Inflammatory macrophage treated with lipopolysaccharide for 4 hours (primary cell): ENCODE measurements at places on chromosomes 11 and 22.

DNA sequence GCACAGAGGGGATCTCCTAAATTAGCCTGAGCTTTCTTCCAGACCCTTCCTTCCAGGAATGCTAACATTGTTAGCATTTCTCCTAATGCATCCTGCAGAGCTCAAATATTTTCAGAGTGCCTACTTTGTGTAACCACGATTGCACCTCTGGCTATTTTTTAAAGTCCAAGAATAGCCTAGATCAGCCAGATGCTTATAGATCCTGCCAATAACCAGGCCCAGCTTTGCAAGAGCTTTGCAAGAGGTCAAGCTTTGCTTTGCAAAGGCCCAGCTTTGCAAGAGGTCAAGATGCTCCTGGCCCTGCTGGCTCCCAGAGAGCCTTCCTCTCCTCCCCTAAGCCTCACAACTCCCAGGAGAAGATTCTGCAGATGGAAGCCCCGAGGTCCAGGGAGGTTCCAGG lies 491.9 kb downstream of the MN1 start:
- no peak for DNase-seq

DNA sequence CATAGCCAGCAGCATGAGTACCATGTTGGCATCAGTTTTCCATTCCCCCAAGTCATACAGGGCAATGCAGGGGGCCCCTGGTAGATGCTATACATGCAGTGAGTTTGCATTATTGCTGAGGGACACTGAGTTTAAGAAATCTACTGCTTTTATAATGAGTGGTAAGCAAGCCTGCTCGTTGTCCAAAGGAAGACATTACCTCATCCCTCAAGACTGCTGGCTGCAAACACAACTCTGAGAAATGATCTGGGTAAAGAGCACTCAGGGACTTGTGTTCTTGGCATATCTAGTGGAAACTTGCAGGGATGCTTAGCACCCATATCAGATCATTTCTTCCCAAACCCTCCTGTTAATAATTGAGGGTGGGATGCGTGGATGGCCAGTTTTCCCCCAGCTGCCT lies 77.9 kb downstream of the CWC15 start:
- DNase-seq = no peak

DNA sequence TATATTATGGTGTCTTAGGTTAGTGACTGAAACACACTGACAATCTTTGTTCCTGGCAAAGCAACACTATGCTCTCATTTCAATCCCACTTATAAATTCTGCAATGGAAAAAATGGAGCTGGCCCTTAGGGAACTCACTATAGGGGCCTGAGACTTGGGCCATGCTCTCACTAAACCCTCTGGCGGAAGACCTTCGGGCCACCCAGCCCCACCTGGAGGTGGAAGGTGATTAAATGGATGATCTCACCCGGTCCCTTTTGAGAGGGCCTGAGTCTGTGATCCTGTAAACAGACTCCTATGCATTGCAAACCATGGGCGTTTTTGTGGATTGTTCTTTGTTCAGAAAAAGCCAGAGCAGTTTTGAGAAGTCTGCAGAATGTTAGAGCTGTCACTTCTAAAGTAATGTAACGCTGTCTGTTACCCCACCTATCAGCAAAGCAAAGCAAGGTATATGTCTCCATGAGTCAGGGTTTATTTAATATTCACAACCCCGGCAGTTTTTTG lies 17.0 kb upstream of the CDON start:
- no peak for DNase-seq

DNA sequence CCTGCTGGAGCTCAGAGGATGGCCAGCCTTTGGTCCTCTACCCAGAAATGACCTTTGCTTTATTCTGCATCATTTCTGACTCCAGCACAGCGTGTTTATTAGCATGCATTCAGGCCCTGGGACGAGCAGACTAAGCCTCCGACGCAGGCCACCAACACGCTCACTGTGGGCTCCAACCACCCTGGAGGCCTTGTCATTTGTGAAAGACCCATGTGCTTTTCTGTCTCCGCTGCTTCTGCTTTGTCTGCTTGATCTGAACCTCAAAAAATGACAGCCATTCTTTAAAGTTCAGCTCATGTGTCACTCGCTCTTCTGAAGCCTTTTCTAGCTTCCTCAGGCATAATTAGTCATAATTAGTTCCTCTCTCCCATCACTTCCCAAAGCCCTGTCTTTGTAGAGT lies 109.1 kb upstream of the TIMP3 start:
- peak; percentile 56 for DNase-seq

GRCh38 chr22:48711031-48711431 lies 1116.6 kb downstream of the BRD1 start:
- no peak for DNase-seq

- DNase-seq = peak; percentile 29
Measured at GRCh38 chr22:29202212-29203192, 3.2 kb upstream of the EMID1 start.

DNA sequence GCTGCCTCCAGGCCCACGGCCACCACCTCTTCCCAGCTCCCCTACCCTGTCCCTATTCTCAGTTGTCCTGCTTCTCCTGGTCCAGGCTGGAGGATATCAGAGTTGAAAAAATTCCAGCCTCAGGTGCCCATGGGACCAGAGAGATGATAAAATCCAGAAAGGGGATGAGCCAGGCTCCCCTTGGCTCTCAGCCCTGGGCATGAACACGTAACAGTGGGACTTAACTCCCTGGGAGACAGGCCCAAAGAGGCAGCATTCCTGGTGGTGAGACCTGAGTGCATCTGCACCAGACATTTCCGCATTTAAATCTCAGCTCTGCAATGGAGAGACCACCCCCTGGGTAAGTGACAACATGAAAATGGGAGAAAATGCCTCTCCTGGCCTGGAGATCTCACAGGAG lies 10.4 kb upstream of the SLC39A13 start:
- DNase-seq = no peak

DNA sequence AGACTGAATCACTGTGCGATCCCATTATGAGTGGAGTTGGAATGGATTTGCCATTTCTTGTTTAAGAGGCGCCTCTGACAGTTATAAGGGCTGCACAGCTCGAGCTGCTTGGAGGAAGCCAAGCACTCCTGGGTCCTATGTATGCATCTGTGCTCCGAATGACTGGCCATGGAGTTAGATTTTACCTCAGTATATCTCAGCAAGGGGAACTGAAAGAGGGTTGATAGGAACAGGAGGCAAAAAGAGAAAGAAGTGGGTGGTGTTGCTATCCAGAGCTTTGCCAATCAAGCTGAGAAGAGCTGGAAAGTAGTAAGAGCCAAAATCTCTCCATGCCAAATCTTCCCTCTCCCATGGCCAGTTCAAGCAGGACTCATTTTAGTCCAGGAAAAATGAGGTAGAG lies 632.0 kb upstream of the KIRREL3 start:
- no peak for DNase-seq

GRCh38 chr11:46277622-46278386 lies at the start of gene CREB3L1:
Gene CREB3L1, plus strand, starts transcription at chr11:46277662. Its CDS starts 450 bp downstream, at chr11:46278112.
- no peak for DNase-seq

- DNase-seq = peak; percentile 69
Measured at GRCh38 chr11:59415111-59415510, 11.1 kb downstream of the OR5A2 start.

GRCh38 chr11:58784995-58785394 lies 53.3 kb upstream of the GLYAT start:
- DNase-seq = no peak

GRCh38 chr22:20054485-20054884 lies 25.6 kb upstream of the DGCR8 start:
- DNase-seq = no peak

GRCh38 chr11:90318651-90319050 lies 95.8 kb upstream of the CHORDC1 start:
- no peak for DNase-seq

DNA sequence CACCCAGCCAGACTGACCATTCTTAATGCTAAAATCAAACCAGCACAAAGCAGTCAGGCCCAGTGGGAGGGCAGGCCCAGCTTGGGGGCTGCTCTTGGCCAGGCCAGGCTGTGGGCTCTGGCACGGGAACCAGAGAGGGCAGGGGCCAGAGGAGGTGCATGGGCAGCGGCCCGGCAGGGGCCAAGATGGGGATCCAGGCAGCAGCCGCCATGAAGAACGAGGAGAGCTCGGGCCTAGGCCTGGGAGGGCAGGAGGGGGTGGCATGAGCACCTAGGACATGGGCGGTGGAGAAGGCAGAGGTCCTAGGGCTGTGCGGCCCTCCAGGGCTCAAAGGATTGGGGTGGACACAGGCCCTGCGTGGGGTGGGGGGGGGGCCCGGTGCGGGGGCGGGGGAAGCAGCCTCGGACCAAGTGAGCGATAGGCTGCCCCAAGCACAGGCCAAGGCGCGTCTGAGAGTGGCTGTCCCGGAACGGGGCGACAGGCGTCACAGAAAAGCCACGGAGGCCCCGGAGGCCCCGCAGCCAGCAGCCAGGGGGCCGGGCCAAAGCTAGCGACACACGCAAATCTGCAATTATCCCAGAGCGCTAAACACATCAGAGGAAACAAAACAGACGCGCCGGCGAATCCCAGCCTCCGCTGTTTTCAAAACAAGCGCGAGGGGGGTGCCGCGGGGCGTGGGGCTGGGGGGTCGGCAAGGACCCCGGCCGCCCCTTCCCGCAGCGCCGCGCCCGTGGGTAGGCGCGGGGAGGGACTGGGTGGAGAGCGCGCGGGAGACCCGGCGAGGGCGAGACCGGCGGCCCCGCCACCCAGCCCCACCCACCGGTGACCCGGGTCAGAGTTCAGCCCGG lies 8.3 kb downstream of the PLXNB2 start:
- DNase-seq = no peak

DNA sequence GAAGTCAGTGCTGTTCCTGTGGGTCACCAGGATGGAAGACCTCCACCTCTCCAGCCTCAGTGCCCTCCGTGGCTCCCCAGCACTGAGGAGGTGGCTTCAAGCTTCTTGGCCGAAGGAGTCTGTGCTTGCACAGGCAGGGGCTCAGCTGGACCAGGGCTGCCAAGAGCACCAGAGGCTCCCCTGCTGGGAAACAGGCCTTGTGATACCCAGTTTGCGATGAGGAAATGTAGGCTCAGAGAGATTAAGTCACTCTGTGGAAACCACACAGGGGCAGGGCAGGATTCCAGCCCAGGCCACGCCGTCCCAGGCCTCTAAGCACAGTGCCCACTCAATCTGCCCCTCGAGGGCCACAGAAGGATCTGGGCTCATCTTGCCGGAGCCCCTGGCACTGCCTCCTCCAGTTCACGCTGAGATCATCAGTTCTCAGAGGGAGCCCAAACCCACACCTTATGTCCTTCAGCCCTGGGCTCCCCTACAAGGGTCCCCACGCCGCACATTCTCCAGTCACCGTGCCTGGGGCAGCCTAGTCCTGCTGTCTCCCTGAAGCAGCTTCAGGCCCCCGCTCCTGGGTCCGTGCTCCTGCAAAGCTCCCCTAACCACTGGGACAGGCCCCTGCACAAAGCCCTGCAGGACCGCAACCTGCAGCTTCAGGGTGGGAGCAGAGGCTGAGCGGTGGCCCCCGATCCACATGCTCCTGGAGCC lies 21.6 kb downstream of the ANO1 start:
- no peak for DNase-seq

DNA sequence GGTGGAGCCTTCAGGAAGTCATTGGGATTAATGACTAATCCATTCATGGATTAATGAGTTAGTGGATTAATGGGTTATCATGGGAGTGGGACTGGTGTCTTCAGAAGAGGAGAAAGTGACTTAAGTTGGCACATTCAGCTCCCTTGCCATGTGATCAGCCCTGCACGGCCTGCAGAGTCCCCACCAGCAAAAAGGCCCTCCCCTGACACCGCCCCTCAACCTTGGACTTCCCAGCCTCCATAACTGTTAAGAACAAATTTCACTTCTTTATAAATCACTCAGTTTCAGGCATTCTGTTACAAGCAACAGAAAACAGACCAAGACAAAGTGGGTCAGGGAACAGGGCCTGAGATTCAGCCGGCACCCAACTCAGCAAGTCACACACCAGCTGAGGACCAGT lies 85.3 kb downstream of the MICAL3 start:
- DNase-seq = no peak

GRCh38 chr22:27992294-27993165 lies 73.5 kb upstream of the PITPNB start:
- no peak for DNase-seq

DNA sequence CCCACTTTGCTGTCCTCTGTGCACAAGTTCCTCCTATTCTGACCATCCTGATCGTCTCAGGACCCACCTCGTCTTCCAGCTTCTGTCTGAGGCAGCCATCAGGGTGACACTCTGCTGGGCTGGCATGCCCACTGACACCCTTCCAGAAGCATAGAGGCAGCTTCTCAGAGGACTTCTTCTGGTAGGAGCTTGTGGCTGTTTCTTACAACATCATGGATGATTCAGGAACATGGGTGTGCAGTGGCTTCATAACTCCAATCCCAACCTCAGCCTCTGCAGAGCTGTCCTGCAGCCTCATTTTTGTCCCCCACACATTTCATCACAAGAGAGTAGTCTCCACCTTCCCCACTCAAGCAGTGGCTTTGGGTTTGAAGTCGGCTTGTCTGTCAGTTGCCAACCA lies 20.9 kb upstream of the CTR9 start:
- DNase-seq = peak; percentile 88
